ENCODE measurements at places on chromosomes 4 and X.

DNA sequence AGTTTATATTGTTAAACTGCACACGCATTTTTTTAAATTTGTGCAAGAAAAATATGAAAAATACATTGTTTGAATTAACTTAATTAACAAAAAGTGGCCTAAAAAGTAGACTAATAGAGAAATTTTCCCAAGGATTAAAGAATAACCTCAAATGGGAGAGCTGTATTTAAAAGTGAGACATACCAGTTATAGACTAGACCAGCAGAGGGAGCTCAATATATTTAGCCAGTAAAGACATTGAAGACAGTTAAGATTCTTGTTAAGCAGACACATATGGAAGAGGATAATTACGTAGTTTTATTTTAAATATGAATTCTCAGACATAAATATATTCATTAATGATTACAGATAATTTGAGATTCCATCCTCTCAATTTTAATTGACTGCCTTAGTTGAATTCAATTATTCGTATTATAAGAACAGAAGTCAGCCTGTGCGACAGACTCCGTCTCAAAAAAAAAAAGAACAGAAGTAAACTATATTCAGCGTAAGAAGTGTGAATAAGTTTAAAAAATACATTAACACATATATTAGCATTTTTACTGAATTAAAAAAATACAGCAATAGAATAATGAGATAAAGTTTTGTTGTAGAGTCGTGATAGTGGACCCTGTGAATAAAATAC lies 64.8 kb downstream of the GLRA3 start:
- no peak for DNase-seq

GRCh38 chr4:104811727-104812126 lies 317.0 kb upstream of the CXXC4 start:
- no peak for DNase-seq

GRCh38 chr4:130043732-130044160 lies 947.8 kb downstream of the C4orf33 start:
- DNase-seq: no peak

DNA sequence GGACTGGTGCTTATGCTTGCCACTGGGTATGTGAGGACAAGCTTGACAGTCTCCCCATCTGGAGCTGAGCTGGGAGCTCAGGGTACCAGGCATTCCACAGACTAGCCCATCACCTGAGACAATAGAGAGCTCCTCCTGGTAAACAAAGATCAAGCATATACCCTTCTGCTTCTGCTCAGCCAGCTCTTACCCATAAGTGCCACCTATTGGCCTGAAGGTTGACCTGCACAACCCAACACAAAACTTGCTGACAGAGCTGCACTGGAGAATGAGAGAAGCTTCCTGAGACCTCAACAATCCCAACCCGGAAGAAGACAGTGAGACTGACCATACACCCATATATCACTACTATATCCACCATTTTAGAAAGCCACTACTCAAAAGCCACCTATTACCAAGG lies 1049.2 kb upstream of the INTU start:
- DNase-seq: no peak

DNA sequence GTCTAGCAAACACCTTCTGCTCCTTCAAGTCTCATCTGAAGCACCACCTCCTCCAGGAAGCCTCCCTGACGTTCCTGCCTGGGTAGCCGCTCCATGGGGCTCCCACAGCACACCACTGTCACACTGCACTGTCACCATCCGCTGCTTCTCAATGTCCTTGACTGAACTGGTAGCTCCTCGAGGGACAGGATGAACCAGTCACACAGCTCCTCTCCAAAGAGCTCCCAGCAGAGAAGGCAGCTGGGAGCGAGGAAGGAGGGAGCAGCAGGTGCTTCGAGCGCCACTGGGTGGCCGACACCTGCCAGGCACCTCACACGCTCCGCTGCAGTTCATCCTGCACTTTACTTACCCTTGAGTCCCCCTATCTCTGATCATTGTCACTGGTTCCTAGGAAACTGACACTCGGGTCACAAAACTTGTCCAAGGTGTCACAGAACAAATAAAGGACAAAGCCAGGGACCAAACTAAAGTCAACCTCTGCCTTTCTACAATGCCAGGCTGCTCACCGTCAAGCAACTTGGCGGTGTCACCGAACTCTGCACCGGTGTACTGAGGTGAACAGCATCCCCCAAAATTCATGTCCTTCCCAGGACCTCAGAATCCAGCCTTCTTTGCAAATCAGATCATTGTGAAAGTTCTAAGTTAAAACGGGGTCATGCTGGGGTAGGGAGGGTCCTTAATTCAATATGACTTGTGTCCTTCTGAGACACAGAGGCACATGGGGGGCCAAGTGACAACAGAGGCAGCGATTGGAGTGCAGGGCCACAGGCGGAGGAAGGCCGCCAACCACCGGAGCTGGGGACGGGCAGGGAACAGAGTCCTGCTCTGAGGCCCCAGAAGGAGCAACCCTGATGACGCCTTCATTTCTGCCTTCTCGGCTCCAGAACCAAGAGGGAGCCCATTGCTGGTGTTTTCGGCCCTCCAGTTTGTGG lies 5.5 kb upstream of the S100P start:
- DNase-seq: no peak

GRCh38 chr4:122669911-122670738 lies 49.3 kb upstream of the IL21 start:
- no peak for DNase-seq

GRCh38 chr4:10593130-10593529 lies 91.4 kb downstream of the CLNK start:
- DNase-seq: no peak

- no peak for DNase-seq
These were observed 44.5 kb downstream of the SORCS2 start for GRCh38 chr4:7236847-7237246.

DNA sequence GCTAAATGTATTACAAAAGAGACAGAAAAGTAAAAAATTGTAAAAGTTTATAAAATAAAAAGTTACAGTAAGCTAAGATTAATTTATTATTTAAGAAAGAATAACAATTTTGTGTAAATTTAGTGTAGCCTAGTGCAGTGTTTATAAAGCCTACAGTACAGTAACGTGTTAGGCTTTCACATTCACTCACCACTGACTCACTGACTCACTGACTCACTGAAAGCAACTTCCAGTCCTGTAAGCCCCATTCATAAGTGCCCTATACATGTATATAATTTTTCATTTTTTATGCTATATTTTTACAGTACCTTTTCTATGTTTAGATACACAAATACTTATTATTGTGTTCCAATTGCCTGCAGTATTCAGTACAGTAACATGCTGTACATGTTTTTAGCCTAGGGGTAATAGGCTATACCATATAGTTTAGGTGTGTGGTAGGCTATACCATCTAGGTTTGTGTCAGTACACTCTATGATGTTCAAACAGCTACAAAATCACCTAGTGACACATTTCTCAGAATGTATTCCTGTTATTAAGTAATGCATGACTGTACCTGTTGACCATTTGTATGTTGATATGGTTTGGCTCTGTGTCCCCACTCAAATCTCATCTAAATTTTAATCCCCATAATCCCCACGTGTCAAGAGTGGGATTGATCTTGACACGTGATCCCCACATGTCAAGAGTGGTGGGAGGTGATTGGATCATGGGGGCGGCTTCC lies 57.9 kb downstream of the CFAP299 start:
- no peak for DNase-seq

DNA sequence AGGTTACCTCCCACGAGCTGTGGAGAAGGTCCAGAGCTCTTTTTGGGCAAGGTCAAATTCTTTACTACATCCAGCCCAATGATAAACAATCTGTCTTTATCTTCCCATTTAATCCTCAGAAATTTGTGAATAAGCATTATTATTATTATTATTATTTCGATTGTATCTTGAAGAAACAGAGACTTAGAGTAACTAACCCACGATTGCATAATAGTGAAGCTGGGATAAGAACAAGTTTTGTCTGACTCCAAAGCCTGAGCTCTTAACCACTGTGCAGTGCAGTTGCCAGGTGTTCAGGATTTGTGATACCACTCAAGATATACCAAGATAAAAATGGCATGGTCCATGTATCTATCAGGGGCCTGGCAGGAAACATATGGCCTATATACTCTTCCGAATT lies 166.5 kb upstream of the LDB2 start:
- no peak for DNase-seq

DNA sequence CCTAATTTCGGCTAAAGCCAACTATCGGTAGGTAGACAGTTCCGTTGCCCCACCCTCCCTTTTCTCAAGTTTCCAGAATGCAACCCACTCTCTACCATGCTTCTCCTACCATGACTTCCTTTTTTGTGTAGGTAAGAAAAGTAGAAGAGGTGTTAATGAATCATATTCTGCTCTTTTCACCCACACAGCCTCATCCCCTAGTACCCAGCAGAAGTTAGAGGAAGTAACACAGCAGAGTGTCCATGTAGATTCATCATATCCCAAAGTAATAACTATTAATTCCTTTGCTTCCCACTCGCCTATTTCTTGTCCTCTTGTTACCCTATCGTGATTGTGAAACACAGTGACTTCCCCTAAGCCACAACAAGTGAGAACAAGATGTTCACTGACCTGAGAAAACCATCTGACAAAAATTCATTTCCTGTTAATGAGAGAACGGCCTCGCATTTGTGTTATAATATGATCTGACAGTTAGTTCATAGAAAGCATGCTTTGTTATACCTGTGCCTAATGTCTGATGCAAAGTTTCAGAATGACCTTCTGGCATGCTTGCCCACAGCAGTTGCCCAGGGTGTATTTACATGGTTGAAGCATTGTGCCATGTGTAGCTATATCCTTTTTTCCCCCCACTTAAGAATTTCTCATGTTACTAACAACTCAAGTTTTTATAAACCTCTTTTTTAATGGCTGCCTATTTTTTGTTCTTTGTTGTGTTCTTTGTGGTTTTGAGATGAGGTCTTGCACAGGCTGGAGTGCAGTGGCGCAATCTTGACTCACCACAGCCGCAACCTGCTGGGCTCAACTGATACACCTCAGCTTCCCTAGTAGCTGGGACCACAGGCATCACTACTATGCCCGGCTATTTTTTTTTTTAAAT lies 185.6 kb downstream of the RAP1GDS1 start:
- no peak for DNase-seq

GRCh38 chr4:145639186-145639698 lies 20.1 kb downstream of the MMAA start:
- no peak for DNase-seq

- no peak for DNase-seq
These were observed 586.6 kb downstream of the TLL1 start for GRCh38 chr4:166459621-166460020.

GRCh38 chr4:82797405-82798111 lies 1.0 kb downstream of the SCD5 start:
- no peak for DNase-seq

GRCh38 chr4:1298461-1298860 lies 8.8 kb downstream of the MAEA start:
- no peak for DNase-seq

DNA sequence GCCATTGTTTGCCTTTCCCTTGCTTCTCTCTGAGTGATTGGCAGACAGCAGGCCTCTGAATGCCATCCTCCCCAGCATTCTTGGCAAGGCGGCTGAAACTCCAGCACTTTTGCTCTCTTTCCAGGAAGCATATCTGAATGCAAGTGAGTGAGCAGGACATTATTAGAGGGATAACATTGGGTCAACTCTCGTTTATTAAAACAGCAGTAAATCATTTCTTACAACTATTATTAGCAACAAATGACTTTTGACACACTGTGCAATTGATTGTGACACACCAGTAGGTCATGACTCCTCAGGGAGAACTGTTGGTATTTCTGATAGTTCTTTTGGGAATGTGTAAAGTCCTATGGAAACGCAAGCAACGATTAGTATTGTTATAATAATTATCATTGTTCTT lies 103.8 kb downstream of the EFNB1 start:
- no peak for DNase-seq

GRCh38 chrX:15815779-15816437 lies 25.6 kb downstream of the ZRSR2 start:
- DNase-seq: no peak

- no peak for DNase-seq
These were observed 80.9 kb downstream of the FAM114A1 start for GRCh38 chr4:38948551-38948950.

DNA sequence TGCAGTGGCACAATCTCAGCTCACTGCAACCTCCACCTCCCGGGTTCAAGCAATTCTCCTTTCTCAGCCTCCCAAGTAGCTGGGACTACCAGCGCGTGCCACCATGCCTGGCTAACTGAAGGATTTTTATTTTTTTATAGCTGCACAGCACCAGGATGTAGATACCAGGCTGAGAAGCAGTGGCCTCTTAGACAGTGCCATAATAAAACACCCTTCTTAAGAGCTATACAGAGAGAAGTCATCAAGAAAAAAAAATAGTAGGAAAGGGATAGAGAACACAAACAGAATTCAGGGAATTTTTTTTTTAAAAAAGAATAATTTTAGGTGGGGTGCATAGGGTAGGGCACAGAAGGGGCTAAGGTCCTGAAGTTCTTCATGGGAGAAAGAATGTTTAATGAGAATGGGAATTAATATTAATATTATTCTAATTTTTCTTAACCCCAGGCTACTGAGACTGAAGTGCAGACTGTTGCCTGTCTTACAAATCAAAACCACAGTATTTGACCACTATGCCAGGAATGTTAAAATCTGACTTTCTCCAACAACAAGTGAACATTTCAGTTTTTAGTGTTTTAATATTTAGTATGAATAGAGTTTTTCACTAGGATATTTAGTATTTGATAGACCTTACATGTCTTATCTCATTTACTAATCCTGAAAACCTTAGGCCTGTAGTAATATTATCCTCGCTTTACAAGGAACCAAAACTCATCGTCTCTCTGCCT lies 146.7 kb downstream of the KCNIP4 start:
- no peak for DNase-seq

DNA sequence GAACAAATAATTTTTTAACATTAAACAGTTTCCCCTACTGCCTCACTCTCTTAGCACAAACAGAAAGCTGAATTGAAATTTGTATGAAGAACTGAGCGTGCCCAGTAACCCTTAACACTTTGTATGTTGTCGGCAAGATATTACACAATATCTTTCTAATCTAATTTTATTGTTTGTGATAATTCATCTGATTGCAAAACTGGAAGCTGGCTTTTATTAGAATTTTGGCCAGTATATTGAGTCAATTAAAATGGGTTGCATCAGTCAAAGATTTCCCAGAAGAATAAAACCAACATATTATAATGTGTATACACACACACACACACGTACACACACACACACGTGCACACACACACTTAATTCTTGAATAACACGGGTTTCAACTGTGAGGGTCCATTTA lies 2332.1 kb downstream of the PCDH7 start:
- DNase-seq: no peak

DNA sequence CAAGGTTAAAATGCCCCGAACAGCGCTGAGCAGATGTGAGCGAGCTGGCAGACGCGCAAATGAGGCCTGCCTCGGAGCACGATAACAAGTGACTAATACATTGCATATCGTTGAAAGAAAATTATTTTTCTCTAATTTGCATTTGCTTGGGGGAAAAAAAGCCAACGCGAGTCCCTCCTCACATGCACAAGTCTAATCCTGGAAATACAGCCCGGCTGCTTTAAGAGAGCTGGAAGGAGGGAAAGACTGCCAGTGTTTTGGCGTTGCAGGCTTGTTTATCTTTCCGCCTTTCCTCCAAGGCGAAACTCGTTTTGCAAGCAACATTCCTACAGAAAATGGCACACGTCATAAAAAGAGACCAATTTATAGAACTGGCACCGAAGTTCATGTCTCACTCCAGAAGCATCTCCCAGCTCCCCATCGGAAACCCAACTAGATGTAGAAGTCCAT lies 12.6 kb downstream of the BCOR start:
- DNase-seq: no peak
